ENCODE measurements at places on chromosomes 5 and 9.
A peak's percentile ranks its signal among the peaks of the same experiment; 100 is the strongest.

GRCh38 chr5:115575167-115576070 is 26.9 kb downstream of the TICAM2 start:
- no peak for DNase-seq

DNA sequence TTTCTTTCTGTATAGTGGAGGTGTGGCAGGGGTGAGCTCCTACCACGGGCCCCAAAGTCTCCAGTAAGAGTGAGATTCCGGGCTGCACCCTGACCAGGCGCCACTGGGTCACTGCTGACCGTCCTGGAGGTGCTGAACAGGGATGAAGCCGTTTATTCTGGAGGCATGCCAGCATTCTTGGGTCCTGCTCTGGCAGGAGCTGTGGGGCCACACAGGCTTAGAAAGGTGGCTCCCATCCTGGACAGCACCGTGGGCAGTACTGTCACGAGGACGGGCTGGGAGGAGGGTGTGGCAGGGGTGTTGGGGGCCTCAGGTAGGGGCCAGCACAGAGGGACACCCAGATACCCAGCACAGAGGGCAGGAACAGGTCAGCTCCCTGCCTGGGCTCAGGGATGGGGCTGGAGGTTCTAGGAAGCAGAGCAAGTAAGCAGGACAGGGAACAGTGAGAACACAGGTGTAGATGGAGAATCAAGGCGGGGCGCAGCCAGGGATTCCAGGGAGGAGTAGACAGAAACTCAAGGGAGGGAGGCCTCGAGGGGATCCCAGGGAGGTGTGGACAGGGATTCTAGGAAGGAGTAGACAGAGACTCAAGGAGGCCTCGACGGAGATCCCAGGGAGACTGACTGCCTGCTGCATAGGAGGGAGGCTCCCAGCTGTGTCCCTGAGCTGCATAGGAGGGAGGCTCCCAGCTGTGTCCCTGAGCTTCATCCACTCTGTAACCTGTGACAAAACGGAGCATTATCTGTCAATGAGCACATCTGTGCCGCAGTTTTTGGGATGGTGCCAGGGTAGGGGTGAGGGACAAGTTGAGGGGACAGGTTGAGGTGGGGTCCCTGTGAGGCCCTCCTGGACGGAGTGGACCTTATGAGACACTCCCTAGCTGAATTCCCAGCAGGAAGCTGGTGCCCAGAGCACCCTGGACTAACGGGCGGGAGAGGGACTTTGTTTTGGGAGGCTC is 1.1 kb upstream of the PLEKHG4B start:
- DNase-seq, result no peak

DNA sequence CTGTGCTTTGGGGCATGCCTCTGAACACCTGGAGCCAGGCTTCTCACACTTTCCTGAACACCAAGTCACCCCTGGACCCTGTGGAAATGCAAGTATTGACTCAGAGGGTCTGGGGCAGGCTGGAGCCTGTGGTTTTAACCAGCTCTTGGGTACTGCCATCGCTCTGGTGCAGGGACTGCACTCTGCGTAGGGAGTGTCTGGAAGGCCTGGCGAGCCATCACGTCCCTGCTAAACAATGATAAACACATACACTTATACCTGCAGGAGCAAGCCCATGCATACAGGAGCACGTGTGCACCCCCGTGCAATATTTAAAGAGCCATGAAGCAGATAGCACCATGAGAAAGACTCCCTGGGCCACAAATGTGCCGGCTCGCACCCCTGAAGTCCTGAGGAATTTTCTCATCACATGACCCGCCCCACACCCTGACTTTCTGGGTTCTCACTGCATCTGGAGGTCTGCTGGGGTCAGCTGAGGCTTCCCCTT is 267.7 kb downstream of the GADD45G start:
- no peak for DNase-seq

DNA sequence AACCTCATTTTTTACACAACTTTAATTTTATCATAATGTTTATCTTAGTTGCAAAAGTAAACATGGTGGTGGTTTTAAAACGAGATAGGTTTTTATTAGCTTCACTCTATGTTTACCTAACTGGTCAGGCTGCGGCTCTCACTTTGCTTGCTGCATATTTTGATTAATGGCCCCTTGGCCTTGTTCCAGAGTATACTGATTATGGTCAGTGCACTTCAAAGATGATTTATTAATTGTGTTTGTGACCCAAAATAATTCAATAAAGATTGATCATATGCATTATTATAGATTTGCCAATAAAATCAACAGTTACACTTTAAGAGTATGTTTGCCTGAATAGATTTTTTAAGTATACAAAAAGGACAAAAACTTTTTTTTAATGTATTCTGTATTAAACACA is 188.0 kb downstream of the XRCC4 start:
- no peak for DNase-seq

GRCh38 chr9:93464876-93465275 is 11.5 kb upstream of the FAM120AOS start:
- no peak for DNase-seq

DNA sequence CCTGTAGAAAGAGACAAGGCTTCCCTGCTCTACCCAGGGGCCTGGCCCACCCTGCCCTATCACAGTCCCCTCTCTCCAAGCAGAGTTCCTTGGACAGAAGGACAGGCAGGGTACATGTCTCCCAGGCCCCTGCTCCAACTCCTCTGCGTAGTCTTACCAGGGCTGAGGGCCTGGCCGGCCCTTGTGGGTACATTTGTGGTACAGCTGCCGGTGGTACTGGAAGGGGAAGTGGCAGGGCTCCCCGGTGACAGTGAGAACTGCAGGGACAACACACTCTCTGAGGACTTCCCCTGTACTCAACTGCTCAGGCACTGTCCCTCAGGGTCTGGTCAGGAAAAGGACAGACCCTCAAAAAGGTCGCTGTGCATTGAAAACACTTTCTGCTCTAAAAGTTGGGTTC is 3.6 kb downstream of the F12 start:
- no peak for DNase-seq

DNA sequence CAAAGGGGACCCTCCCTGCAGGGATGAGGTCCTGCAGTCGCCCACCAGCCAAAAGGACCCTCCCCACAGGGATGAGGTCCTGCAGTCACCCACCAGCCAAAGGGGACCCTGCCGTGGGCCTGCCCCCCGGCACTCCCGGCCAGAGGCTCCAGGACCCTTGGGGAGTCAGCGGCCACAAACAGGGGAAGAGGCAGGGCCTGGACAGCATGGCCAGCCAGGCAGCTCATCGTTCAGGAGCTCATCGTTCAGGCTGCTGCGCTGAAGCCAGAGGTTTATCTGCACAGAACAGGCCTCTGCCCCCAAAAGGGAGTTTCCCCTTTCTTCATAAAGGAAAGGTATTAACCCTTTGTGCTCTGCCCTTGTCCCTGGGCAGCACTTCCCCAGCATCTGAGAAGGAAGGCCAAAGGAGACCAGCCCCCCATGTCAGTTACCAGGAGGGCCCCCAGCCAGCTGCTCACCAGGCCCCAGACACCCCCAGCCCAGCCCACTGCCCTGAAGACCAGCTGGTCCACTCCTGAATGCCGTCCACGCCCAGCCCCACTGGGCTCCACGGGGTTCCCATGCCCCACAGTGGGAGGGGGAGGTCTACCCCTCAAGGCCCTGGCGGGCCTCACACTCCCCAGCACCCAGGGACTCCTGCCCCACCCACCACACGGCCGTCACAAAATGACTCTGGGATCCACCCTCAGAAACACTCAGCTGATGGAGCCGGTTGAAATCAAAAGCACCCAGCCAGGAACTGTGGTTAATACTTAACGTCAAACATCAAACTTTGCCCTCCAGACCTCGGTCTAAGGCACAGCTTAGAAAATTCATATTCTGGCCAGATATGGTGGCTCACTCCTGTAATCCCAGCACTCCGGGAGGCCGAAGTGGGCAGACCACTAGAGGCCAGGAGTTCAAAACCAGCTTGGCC is 6.3 kb downstream of the SLC12A7 start:
- DNase-seq, result peak; percentile 26

All from activated naive CD4-positive, alpha-beta T cell treated with Interleukin-2 at 50 U/mL for 16 hours (primary cell).